ENCODE measurements at places on chromosomes 5 and 9.

DNA sequence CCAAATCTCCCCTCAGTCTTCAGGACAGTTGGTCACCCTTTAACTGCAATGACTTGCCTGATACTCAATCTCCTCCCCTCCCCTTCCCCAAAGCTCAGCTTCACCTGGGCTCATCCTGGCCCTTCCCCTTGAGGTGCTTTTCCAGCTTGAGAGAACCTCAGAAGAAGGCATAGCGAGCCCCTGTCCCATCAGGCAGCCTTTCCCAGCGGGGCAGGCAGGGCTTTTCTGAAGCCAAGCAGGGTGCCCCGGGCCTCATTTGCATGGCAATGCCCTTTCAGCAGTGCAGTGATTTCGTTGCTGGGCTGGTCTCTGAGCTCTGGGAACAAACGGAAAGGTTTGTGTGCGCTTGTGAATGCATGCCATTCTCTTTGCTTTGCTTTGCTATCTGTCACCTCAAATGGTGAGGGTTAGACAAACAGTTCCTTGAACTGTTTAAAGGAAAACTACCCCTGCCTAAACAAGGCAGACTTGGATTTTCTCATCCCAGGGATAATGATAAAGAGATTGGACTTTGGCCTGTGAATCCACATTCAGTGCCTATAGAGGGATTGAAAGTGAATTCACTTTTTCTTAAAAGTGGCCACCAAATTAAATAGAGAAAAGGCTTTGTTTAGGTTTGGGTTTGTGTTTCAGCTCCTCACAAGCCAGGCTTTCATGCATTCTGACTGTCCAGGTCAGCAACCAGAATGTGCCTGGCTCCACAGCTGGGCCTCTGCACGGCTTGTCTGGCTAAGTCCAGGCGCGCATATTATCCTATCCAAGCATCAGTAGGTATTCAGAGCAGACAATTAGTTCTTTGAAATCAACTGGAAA, 165.3 kb downstream of the ZNF608 start:
- DNase-seq: no peak

GRCh38 chr9:84597131-84597530, 72.4 kb upstream of the NTRK2 start:
- no peak for DNase-seq

GRCh38 chr5:173757403-173758209, 130.5 kb upstream of the CPEB4 start:
- DNase-seq: no peak

GRCh38 chr5:181191526-181192336, 13.3 kb downstream of the TRIM7 start:
- peak; percentile 94 for DNase-seq

DNA sequence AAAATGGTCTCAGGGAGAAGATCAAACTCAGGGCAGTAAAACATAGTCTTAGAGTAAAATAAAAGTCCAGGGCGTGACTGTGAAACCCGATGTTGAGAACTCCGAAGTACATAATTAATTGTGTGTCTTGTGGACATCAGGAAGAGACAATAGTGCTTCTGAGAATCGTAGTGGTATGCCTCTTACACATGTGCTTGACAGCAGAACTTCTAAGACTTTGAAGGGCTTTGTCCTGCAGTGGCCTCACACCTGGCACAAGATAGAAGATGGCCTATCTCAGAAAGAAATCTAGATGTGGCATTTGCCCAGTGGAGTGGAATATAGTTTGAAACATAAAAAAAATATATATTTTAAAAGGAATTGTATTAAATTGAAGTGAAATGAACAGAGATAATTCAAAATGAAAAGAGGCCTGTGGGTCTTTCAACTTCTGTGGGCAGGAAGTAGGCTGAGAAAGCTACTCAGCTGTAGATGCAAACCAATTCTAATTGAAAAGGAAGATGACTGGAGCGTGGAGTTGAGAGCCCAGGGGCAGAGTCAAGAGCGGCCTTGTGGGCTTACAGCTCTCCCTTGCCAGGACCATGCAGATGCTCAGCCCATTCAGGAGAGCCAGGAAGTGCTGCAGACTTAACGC, 468.4 kb downstream of the KDM4C start:
- no peak for DNase-seq

GRCh38 chr9:33340186-33340585, 49.9 kb downstream of the NFX1 start:
- DNase-seq: no peak

- no peak for DNase-seq
Observed at GRCh38 chr5:116517488-116517887, 57.1 kb downstream of the SEMA6A start.

DNA sequence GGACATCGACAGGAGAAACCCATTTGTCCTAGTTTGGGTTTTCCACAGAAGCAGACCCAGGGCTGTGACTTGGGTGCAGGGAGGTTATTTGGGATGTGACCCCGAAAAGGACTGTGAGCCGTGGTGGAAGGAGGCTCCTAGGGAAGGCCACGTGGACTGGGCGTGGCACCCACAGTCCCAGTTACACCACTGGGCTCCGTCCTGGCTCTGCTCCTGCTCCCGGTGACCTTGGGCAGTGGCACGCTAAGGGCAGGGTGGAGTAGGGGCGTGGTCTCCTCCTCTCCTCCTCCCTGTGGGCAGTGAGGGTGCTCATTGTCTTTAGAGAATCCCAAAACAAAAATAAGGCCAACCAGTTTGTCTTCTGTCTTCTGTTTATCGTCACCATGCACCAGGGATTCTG, 190.1 kb downstream of the GADD45G start:
- no peak for DNase-seq

GRCh38 chr5:156762771-156763170, 87.3 kb upstream of the PPP1R2B start:
- no peak for DNase-seq

- DNase-seq: no peak
Observed at GRCh38 chr5:92944337-92944736, 636.7 kb downstream of the NR2F1-AS1 start.

- no peak for DNase-seq
Observed at GRCh38 chr5:16229357-16229940, 49.9 kb upstream of the MARCHF11 start.

- no peak for DNase-seq
Observed at GRCh38 chr9:130535818-130536521, 43.4 kb upstream of the FUBP3 start.

GRCh38 chr9:126614455-126615244, 922 bp downstream of the LMX1B start:
- no peak for DNase-seq

DNA sequence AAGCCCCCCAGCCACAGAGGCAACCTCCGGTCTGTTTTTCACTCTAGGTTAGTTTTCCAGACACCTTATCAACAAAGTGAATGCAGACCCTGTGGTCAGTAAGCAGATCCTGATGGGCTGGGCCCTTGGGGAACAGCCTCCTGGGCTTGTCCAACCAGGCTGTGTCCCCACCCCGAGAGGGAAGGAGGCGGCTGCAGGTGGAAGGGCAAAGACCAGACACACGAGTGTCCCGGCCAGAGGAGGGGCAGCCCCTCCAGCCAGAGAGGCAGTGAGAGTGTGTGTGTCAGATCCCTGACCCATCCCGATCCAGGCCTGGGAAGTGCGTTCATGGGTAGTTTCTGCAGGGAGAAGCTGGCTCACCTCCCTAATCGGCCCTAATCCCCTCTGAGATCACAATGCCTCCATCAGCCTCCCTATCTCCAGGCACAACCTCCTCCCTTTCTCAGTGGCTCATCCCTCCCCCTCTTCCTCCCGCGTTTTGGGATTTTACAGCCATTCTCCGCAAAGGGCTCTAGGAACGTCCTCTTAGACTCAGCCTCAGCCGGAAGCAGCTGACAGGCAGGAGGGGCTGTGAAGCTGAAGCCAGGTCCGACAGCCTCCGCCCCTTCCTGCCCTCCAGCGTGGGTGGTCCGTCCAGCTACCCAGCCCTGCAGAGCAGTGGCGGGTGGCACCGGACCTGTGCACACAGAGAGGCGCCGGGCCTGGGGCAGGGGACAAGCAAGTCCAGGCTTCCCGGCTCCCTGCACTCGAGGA, 9.7 kb downstream of the SLC12A7 start:
- DNase-seq: no peak

DNA sequence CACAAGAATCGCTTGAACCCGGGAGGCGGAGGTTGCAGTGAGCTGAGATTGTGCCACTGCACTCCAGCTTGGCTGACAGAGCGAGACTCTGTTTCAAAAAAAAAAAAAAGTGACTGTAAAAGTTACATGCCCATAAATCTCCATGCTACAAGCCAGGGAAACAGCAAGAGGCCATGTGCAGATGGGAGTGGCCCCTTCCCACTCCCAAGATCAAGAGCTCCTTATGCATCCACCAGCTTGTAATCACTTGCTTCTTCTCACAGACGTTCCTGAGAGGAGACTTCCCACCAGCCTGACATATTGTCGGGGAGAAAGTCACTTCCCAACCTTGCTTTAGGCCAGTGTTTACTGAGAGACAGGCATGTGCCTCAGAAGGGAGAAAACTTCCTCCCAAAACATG, 45.6 kb upstream of the N4BP3 start:
- no peak for DNase-seq

DNA sequence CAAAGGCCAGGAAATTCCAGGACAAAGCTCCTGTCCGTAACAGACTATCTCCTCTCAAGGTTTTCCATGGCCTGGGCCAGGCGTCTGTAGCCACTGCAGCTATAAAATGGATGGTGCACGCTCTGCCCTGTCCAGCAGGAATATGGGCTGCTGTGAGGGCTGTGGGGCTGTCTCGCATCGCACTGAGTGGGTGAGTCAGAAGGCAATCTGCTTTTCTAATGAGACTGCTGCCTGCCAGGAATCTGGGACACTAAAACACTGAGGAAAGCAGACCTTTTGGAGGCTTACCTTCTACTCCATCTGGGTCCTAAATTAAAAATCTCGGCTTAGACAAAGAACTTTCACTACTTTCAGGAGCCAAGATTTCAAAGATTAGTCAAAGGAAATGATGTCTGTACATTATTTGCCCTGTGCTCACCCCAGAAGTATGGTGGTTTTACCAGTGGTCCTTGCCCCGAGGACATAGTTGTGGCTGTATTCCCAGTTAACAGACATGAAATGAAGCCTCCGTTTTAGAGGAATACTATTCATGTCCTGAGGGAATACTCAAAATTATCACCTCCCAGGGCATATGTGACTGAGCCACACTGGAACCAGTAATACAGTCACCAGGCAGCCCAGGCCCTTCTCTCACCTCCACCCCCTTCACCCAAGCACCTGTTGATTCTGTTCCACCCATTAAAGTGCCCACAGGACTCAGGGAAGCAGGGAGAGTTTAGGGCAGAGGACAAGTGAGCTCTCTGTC, 56.4 kb downstream of the PFDN1 start:
- no peak for DNase-seq

DNA sequence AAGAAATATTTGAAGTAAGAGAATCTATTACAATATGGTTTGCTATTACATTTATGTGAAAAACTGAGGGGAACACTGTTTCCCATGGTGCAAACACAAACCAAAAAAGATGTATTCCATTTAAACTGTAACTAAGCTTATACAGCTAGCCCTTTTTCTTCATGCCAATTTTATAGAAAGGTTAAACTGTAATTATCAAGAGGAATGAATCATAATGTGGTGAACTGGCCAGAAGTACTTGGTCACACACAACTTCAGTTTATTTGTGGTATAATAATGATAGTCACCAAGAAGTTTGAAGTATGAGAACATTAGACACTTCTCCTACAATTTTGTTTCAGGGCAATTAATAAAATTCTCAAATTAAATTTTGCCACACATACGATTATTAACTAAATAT, 177.9 kb downstream of the XRCC4 start:
- DNase-seq: no peak

DNA sequence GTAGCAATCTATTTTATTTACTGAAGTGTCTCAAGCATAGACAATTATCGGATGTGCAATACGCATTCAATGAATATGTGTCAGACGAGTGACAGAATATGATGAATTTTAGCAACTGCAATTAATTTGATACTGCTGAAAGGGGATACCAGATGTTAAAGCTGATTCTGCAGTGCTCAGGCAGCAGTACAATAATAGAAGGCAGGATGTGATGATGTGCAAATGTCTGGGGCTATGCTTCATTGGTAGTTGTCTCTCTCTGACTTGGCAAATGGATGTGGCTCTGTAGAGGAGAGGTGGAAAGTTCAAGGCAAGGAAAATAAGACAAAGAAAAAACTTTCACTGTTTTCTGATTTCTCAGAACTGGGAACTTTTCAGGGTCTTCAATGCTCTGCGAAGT, 721.2 kb downstream of the CDH18 start:
- no peak for DNase-seq

- DNase-seq: no peak
Observed at GRCh38 chr5:45113726-45114125, 305.0 kb downstream of the MRPS30 start.

DNA sequence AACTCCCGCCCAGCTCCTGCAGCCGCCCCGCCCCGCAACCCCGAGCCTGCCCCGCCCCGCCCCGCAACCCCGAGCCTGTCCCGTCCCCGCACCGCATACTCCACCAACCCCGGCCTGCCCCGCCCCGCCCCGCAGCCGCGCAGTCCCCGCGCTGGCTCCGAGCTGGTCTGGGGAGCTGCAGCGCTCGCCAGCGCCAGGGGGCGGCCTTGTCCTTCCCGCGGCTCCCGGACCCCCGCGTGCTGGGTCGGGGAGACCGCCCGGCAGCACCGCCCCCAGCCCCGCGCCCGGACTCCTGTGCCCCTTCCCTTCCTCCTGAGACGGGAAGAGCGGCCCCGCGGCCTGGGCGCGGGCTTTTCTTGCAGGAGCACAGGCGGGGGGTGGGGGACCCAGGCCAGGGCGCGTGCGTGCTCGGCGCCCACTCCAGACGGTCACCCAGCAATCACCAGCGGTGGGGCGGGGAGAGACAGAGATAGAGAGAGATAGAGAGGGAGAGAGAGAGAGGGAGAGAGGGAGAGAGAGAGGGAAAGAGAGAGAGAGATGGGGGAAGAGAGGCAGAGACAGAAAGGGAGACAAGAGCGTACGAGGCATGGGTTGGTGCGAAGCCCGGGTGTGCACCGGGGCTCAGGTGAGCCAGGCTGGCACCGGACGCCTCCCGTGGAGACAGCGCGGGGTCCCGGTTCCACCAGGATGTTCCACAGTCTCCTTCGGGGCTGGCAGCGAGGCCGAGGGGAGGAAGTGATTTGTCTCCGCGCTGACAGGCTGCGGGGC, 14.7 kb upstream of the TMEM250 start:
- DNase-seq: no peak

- DNase-seq: no peak
Observed at GRCh38 chr5:38913714-38914113, 67.9 kb downstream of the OSMR start.

- no peak for DNase-seq
Observed at GRCh38 chr5:170151097-170151831, 45.6 kb downstream of the FOXI1 start.

DNA sequence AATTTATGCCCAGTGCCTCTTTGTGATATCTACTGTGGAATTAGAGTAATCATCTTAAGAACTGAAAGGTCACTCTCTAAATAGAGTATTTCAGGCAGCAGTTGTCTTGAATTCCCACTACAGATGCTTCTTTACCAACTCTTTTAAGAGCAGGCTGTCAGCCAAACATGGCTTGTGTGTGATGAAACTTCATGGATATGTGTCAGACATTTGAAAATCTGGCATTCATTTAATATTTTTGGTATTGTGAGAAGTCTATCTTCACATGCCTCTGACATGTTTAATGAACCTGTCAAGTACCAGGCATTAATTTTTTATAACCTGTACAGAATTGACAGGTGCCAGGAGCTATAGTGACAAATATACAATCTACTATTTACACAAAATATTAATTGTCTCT, 318.6 kb downstream of the CDH9 start:
- no peak for DNase-seq

Measured in activated CD4-positive, alpha-beta T cell treated with anti-CD3 and anti-CD28 coated beads, Interleukin-2, amount 50 U/mL, for 48 hours (primary cell).